Transverse colon (tissue), 4 donors: ENCODE measurements at places on chromosomes 2 and 18.
A peak's percentile ranks its signal among the peaks of the same experiment; 100 is the strongest.

DNA sequence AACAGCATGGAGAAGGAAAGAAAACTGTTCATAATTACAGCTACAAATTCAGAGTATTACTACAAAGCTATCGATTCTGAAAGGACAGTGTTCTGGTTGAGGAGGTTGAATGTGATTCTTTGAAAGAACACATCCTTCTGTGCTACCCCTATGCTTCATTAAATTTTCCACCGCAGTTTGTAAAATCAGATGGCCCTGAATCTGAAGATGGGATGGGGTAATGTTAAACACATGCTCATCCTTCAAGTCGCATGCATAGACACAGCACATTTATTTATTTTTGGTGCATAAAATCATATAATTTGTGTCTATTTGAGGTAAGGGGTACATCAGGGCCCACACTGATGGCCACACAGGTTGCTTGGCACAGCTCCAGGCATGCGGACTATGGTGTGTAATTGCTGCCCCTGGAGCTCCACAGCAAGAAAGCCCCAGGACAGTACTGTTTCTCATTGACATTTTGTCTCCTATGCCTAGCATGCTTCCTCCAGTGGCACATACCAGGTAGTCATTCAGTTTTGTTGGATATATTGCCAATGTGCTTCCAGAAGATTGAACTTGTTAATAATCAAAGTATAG is 238.8 kb upstream of the TANK start:
- H3K36me3 ChIP-seq, result no peaks in the 10 kb centered on the region
- DNase-seq, result no peak
- peak overlapping the region; percentile 60 for H3K27ac ChIP-seq
- no peak overlapping the region for H3K4me3 ChIP-seq
- no peaks in the 10 kb centered on the region for H3K27me3 ChIP-seq
- peaks cover 15% of the 10 kb centered on the region for H3K4me1 ChIP-seq

GRCh38 chr2:28749526-28749925 is 2.1 kb upstream of the PPP1CB start:
- H3K36me3 ChIP-seq, result no peaks in the 10 kb centered on the region
- DNase-seq, result no peak
- no peaks in the 10 kb centered on the region for H3K27me3 ChIP-seq
- peaks cover 19% of the 10 kb centered on the region for H3K4me1 ChIP-seq

DNA sequence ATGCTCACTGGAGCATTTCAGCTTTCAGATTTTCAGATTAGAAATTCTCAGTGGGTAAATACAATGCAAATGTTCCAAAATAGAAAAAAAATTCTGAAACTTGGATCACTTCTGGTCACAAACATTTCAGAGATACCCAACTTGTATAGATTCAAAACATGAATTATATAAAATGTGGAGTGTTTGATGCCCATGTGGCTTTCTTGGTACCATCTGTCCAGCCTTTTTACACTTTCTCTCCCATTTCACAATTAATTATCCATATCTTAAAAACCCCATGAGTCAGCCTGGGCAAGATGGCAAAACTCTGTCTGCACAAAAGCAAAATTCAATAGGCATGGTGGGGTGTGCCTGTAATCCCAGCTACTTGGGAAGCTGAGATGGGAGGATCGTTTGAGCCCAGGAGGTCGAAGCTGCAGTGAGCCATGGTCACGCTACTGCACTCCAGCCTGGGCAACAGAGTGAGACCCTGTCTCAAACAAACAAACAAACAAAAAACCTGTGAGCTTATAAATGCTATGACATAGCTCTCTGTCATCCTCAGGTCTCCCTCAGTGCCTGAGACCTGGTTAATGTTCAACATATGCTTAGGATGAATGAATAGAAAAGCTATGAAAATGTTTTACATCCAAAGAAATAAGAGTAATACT is 146.3 kb upstream of the TTC39C start:
- no peak for DNase-seq
- H3K27me3 ChIP-seq, result no peaks in the 10 kb centered on the region
- H3K27ac ChIP-seq, result no peak overlapping the region
- H3K4me3 ChIP-seq, result no peak overlapping the region

- H3K27ac ChIP-seq, result no peak overlapping the region
- DNase-seq, result no peak
- no peak overlapping the region for H3K4me3 ChIP-seq
Measured at GRCh38 chr2:64168756-64169155, 24.5 kb upstream of the PELI1 start.

- no peaks in the 10 kb centered on the region for H3K36me3 ChIP-seq
- peaks cover 17% of the 10 kb centered on the region for H3K4me1 ChIP-seq
- H3K4me3 ChIP-seq, result no peak overlapping the region
- no peaks in the 10 kb centered on the region for H3K27me3 ChIP-seq
- peak overlapping the region; percentile 51 for H3K27ac ChIP-seq
Measured at GRCh38 chr2:23432531-23432930, 47.6 kb downstream of the KLHL29 start.

DNA sequence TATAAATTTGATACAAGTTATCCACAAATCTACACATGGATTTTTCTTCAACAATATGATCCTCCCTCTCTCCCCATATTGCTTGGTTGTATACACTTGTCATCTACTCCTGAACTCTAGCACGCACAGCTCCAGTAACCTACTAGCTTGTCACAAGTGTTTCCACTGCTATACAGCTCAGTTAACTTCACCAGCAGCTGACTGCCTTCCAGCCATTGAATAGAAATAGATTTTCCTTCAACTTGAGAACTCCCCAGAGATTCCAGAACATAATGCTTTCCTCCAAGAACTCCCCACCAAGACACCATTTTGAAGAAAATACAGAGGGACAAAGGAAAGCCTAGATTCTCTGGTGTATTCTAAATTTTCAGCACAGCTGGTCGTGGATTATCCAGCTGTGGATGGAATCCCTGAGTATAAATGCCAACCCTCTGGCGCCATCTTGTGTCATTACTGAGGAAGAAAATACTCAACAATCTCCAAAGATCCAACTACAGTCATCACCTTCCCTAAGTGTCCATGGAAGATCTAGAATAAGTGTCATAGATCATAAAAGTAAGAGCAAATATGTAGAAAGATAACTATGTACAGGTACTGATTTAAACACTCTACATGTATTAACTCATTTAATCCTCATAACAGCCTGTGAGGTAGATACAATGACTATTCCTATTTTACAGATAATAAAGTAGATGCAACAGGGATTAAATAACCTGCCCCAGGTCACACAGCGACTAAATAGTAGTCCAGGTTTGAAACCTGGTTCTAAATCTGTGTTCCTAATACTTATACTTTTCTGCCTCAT is 156.7 kb downstream of the ARHGAP28 start:
- H3K27ac ChIP-seq, result no peak overlapping the region
- no peak overlapping the region for H3K4me3 ChIP-seq
- DNase-seq, result peak; percentile 14
- H3K36me3 ChIP-seq, result no peaks in the 10 kb centered on the region

GRCh38 chr18:70228536-70228935 is 23.0 kb upstream of the RTTN start:
- H3K4me3 ChIP-seq, result no peak overlapping the region
- H3K27me3 ChIP-seq, result no peaks in the 10 kb centered on the region
- H3K4me1 ChIP-seq, result no peaks in the 10 kb centered on the region
- H3K36me3 ChIP-seq, result no peaks in the 10 kb centered on the region
- H3K27ac ChIP-seq, result no peak overlapping the region

DNA sequence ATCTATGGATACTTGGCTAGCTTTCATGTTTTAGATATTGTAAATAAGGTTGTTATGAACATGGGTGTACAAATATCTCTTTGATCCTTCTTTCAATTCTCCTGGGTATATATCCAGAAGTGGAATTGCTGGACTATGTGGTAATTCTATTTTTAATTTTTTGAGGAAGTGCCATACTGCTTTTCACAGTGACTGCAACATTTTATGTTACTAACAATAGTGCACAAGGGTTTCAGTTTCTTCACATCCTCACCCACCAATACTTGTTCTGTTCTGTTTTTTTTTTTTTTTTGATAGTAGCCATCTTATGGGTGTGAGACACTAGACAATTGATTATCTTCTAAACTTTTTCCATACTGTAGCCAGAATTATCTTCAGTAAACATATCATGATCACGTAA is 17.3 kb upstream of the NEUROD1 start:
- no peak for DNase-seq
- no peaks in the 10 kb centered on the region for H3K4me1 ChIP-seq
- H3K27me3 ChIP-seq, result no peaks in the 10 kb centered on the region

GRCh38 chr2:223053484-223054192 is 1.6 kb downstream of the KCNE4 start:
- DNase-seq, result no peak
- no peaks in the 10 kb centered on the region for H3K36me3 ChIP-seq
- H3K27me3 ChIP-seq, result no peaks in the 10 kb centered on the region
- peaks cover 11% of the 10 kb centered on the region for H3K4me1 ChIP-seq

DNA sequence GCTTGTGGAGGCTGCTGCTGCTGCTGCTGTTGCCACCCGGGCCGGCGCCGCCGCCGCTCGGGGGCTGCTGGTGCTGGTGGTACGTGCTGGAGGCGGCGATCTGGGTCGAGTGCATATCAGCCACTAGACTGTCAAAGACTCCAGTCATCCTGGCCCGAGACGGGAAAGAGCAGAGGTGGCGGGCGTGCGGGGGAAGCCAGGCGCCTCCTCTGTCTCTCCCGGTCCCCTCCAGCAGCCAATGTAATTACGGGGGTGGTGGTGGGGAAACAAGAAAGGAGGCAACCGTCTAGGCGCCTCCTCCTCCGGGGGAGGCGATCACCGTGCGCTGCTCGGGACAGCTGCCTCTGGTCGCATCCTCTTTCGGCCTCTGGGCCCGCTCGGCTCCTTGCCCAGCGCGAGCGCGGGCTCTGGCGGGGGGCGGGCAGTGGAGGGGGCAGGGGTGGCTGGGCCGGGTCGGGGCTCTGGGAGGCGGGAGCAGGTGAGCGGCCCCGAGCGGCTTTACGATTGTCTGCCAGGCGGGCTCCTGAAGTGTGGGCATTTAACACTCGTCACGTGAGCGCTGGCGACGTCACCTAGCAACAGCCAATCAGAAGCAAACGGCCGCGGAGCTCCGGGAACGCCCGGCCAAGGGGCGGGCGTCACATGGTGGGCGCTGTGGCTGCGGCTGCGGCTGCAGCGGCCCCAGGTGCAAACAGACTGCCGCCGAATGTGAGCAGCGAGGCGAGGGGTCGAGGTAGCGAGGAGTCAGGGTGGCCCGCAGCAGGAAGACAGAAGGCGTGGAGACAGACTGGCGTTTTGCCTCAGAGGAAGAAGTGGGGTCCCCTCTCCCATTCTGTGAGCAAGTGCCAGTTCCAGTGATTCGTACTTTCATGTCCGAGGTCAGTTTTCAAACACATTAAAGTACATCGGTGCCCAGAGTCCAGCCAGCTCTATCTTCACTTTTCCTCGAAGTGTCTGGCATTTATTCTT is at the start of gene DLX2:
Gene DLX2, minus strand, starts transcription at position 510 of the 969 bp plus-strand sequence. Its CDS starts 362 bp downstream, at position 148.
- H3K27ac ChIP-seq, result no peak within 1 kb of the TSS
- H3K27me3 ChIP-seq, result peaks cover 100% of the 10 kb centered on the region
- DNase-seq, result peak; percentile 86
- peak within 1 kb of the TSS; percentile 22 for H3K4me3 ChIP-seq
- H3K4me1 ChIP-seq, result peaks cover 54% of the 10 kb centered on the region

DNA sequence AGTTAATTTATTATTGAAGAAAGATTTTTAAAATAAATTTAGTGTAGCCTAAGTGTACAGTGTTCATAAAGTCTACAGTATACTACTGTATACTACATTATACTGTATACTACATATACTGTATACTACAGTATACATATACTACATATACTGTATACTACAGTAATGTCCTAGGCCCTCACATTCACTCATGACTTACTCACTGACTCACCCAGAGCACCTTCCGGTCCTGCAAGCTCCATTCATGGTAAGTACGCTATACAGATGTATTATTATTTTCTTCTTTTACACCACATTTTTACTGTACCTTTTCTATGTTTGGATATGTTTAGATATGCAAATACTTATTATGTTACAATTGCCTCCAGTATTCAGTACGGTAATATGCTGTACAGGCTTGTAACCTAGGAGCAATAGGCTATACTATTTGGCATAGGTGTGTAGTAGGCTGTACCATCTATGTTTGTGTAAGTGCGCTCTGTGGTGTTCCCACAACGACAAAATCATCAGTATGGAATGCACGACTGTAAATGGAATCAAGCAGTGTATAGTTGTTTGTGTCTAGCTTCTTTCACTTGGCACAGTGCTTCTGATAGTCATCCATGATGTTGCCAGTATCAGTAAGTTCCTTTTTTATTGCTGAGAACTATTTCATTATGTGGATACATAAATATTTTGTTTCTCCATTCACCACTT is 245.7 kb downstream of the MTX2 start:
- H3K36me3 ChIP-seq, result no peaks in the 10 kb centered on the region
- no peak overlapping the region for H3K4me3 ChIP-seq
- H3K27ac ChIP-seq, result no peak overlapping the region

DNA sequence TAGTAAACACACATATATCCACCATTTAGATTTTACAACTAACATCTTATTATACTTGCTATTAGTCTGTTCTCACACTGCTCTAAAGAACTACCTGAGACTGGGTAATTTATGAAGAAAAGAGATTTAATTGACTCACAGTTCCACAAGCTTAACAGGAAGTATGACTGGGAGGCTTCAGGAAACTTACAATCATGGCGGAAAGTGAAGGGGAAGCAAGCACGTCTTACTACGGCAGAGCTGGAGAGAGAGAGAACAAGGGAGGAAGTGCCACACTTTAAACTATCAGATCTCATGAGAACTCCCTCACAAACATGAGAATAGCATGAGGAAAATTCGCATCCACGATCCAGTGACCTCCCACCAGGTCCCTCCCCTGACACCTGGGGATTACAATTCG is 240.7 kb downstream of the CAMKMT start:
- H3K27ac ChIP-seq, result no peak overlapping the region
- no peak overlapping the region for H3K4me3 ChIP-seq
- H3K36me3 ChIP-seq, result no peaks in the 10 kb centered on the region

DNA sequence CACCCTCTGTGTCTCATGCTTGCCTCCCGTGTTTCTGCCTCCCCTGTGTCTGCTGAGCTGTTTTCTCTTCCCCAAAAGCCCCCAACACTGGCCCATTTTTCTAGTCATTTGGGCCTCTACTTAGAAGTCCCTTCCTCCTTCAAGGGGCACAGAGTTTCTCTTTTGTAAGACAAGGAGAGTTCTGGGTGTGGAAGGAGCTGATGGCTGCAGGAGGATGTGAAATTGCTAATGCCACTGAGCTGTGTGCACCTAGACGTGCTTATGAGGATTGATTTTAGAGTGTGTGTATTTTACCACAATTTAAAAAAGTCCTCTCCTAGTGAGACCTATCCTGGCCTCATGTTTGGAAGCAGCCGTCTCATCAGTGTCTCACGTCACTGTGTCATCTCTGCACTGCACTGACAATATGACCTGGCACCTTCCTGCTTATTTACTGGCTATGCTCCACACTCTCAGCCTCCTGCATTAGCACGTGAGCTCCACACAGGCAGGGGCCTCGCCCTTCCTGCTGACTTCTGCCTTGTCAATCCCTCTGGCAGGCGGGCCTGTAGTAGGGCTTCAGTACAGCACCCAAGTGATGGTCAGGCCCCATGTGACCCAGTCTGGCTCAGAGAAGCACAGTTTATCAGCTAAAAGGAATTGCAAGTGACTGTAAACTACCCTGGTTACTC is 8.0 kb upstream of the MBP start:
- H3K36me3 ChIP-seq, result no peaks in the 10 kb centered on the region
- DNase-seq, result peak; percentile 25

GRCh38 chr2:60862642-60863041 is 18.7 kb upstream of the REL start:
- H3K36me3 ChIP-seq, result no peaks in the 10 kb centered on the region
- H3K4me1 ChIP-seq, result no peaks in the 10 kb centered on the region
- no peak overlapping the region for H3K27ac ChIP-seq
- no peak for DNase-seq
- no peaks in the 10 kb centered on the region for H3K27me3 ChIP-seq
- no peak overlapping the region for H3K4me3 ChIP-seq
